ENCODE measurements at places on chromosomes 5 and 9.

- no peak for DNase-seq
Observed at GRCh38 chr5:171939951-171940350, 66.5 kb downstream of the FBXW11 start.

GRCh38 chr5:80481019-80481893, 6.6 kb upstream of the FAM151B start:
- no peak for DNase-seq

GRCh38 chr9:129972816-129973215, 70.2 kb downstream of the FNBP1 start:
- no peak for DNase-seq

DNA sequence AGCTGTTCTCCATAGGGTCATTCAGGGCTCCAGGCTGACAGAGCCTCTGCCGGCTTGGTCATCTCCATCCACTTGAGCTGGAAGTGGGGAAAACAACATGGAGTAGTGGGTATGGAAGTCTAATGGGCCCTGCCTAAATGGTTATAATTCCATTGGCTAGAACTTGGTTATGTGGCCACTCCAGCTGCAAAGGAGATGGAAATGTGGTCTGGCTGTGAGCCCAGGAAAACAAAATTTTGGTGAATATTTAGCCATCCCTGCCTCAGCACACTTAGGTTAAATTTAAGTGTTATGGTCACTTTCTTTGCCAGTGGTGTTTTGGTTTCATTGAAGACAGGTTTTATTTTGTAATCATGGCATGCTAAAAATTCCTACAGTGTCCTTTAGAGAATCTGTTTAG, 112.3 kb downstream of the SMARCA2 start:
- no peak for DNase-seq

GRCh38 chr9:72855890-72856523, 96.8 kb downstream of the ALDH1A1 start:
- DNase-seq, result no peak

- DNase-seq, result no peak
Observed at GRCh38 chr9:130780415-130780814, 54.6 kb upstream of the ABL1 start.

GRCh38 chr5:7671381-7671993, 179.4 kb downstream of the CFAP90 start:
- DNase-seq, result no peak

DNA sequence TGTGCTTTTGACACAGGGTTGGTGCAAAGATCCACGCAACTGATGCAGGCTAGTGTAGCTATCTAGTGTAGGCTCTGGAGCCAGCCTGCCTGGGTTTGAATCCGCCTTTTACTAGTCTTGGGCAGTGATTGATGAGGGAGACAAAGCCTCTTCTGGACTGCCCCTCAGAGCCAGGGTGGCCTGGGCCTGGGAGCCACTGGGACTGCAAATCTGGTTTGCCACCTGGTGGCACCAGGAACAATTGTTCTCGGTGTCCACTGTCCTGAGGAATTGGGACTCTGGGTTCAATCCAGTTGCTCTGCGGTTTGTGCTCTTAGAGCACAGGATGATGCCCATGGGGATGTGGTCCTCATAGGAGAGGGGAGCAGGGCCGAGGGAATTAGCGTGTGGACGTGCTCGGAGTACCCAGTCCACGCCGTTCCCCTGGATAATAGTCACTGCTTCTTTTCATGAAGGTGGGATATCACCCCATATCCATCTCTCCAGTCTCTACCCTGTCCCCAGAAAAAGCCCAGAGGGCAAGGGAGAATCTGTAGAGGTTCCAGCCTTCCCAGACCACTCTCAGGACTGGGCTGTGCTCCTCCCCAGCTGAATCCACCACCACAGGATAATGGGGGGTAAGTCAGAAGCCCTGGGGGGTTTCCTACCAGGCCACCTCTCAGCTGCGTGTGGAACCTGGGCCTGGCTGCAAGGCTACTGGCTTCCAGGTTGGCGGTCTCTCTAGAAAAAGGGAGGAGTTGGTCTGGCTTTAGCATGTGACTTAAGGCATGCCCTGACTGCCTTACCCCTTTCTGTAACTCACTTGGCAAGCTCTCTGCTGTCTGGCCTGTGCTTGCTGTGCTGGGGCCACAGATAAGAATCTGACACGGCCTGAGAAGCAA, 1.9 kb downstream of the B4GALT7 start:
- no peak for DNase-seq

DNA sequence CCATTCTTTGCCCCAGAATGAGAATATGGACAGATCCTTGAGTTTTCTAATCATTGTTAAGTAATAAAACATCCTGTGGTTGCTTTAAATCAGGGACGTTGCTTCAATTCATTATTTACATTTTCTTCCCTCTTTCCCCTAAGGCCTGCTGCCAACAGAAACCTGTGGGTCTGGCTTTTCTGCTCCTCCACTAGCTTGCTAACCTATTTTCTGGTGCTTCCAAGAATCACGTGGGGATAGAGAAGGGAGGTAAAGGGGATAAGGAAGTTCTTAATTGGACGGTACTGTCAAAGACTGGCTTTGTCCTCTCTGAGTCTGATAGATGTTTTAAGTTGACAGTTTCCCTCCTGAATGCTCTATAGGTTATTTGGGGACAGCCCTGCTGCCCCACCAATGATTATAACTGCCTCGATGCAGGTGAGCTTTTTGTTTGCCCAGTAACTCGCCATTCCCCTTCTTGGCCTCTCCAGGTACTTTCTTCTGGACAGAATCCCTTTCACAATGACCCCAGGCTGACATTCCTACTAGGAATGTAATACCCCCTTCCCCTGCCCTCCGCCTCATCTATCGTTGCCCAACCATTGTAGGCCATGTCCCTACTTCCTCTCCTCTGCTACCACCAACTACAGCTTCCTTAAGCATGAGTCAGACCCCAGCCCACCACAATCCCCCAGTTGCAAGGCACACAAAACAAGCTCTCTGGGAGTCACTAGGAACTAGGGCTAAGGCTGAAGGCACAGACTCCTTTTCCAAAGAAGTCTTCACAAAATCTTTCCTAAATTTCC, 19.9 kb upstream of the CPEB4 start:
- DNase-seq, result no peak
